ENCODE measurements at places on chromosomes 3 and 15.

GRCh38 chr3:184320104-184320445 lies 5.7 kb downstream of the EIF4G1 start:
- no peaks in the 10 kb centered on the region for H3K27me3 ChIP-seq
- H3K4me1 ChIP-seq: peaks cover 4% of the 10 kb centered on the region
- no peak for DNase-seq
- no peak overlapping the region for H3K27ac ChIP-seq

- no peak overlapping the region for H3K4me3 ChIP-seq
- no peaks in the 10 kb centered on the region for H3K36me3 ChIP-seq
- no peaks in the 10 kb centered on the region for H3K4me1 ChIP-seq
- peak; percentile 65 for DNase-seq
- H3K27me3 ChIP-seq: no peaks in the 10 kb centered on the region
These were observed 27.5 kb upstream of the CFAP161 start for GRCh38 chr15:81106560-81106959.

GRCh38 chr15:89128320-89129122 lies 40.3 kb downstream of the ABHD2 start:
- H3K27me3 ChIP-seq: no peaks in the 10 kb centered on the region
- no peak overlapping the region for H3K4me3 ChIP-seq
- no peak overlapping the region for H3K27ac ChIP-seq
- H3K36me3 ChIP-seq: no peaks in the 10 kb centered on the region

- H3K4me3 ChIP-seq: no peak overlapping the region
- no peak overlapping the region for H3K27ac ChIP-seq
- DNase-seq: no peak
- no peaks in the 10 kb centered on the region for H3K4me1 ChIP-seq
These were observed 13.2 kb upstream of the LARP6 start for GRCh38 chr15:70866982-70867641.

DNA sequence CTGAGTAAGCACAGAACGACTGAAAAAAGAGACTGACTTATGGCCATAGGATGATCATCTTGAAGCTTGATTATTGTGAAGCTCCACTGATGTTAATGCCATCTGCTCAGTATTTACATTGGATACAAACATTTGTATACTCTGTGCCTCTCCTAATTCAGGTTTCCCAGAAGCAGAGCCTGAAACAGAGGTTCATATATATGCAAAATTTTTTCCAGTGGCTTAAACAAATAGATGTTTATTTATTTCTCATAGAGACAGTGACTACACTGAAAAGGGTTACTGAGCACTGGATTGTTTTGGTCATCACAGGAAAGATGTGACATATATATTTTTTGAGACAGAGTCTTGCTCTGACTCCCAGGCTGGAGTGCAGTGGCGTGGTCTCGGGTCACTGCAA lies 36.3 kb downstream of the SCN11A start:
- peaks cover 2% of the 10 kb centered on the region for H3K27me3 ChIP-seq
- H3K4me3 ChIP-seq: no peak overlapping the region
- DNase-seq: no peak
- H3K4me1 ChIP-seq: peaks cover 3% of the 10 kb centered on the region
- no peaks in the 10 kb centered on the region for H3K36me3 ChIP-seq

DNA sequence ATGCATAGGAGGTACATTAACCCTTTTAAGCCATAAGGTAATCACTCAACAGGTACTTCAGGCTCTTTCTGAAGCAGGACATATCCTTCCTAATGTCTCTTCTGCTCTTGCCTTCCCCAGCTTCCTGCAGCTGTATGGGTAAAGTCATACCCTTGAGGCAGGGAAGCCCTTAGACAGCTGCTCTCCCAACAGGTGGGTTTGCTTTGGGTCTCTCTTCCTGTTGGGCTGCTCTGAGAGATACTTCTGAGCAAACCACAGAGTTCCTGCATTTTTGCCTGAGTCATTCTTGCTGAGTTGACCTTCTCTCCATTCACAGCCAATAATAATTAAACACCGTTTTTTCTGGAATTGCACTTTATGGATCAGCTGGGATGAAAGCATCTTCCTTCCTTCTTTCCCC lies 2.0 kb upstream of the TRAT1 start:
- no peaks in the 10 kb centered on the region for H3K36me3 ChIP-seq
- H3K4me1 ChIP-seq: no peaks in the 10 kb centered on the region
- no peak for DNase-seq
- no peak overlapping the region for H3K4me3 ChIP-seq
- no peak overlapping the region for H3K27ac ChIP-seq

DNA sequence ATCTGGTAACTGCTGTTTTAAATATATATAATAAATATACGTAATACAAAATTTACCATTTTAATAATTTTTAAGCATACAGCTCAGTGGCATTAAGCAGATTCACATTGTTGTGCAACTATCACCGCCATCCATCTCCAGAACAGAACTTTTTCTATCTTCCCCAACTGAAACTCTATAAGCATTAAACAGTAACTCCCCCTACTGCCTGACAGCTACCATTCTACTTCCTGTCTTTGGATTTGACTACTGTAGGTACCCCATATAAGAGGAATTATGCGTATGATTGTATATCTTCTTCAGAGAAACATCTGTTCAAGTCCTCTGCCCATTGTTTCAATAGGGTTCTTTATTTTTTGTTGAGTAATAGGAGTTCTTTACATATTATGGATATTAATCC lies 36.8 kb downstream of the EID1 start:
- H3K27ac ChIP-seq: no peak overlapping the region
- H3K36me3 ChIP-seq: no peaks in the 10 kb centered on the region
- peak; percentile 12 for DNase-seq
- H3K27me3 ChIP-seq: no peaks in the 10 kb centered on the region
- no peaks in the 10 kb centered on the region for H3K4me1 ChIP-seq

- H3K4me1 ChIP-seq: no peaks in the 10 kb centered on the region
- DNase-seq: no peak
- peak overlapping the region; percentile 67 for H3K27ac ChIP-seq
- no peaks in the 10 kb centered on the region for H3K27me3 ChIP-seq
- H3K36me3 ChIP-seq: peaks cover 4% of the 10 kb centered on the region
These were observed 297 bp downstream of the PRC1 start for GRCh38 chr15:90994059-90994416.

DNA sequence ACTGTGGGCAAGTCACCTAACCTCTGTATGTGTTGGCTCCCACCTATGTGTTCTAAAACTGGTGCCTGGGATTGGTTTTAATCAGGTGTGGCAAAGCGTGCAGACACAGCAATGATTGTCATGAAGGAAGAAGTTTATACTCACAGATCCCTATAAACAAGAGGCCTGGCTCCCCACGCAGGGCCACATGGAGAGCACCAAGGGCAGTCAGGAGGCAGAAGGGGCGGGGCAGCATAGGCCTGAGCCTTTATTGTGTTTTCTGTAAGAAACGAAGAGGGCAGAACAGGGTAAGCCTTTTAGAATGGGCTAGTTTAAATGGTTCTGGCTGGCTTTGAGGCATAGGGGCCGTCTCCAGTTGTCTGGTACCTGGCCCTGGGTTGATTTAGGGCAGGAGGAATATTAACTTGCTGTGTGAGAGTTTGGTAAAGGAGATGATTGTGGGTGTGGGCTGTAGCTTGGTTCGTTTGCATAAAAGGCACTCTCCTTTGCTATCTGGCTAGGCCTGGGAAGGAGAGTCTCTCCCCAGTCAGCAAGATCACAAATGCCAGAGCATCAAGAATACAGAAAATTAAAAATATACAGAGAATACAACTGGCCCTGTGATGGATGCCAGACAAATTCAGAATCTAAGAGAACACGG lies 2.2 kb upstream of the FBXW12 start:
- no peaks in the 10 kb centered on the region for H3K4me1 ChIP-seq
- no peaks in the 10 kb centered on the region for H3K36me3 ChIP-seq
- no peak overlapping the region for H3K27ac ChIP-seq
- no peak overlapping the region for H3K4me3 ChIP-seq

GRCh38 chr3:149596134-149596770 lies 61.6 kb downstream of the WWTR1 start:
- no peak overlapping the region for H3K4me3 ChIP-seq
- peaks cover 2% of the 10 kb centered on the region for H3K4me1 ChIP-seq
- no peaks in the 10 kb centered on the region for H3K27me3 ChIP-seq
- no peaks in the 10 kb centered on the region for H3K36me3 ChIP-seq
- H3K27ac ChIP-seq: no peak overlapping the region
- no peak for DNase-seq

Data from mesendoderm (in vitro differentiated cells).